H9 (cell line): ENCODE measurements at places on chromosomes 12 and 14.

DNA sequence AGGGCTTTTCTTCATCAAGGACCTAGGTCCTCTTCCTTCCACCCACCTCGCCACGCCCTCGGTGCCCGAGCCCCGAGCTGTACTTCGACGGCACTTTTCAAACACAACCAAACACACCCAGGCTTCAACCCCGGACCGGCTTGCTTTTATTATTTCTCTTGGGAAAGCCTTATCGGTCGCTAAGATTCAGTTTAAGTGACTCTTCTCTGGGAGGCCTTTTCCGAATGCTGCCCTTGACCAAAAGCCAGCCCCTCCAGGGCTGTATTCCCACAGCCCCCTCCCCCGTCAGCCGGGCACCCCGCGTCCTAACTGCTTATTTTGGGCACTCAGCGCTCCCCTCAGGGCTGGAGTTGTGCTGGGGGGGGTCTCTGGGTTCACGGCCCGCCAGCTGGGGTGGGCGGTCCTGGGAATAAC is 644 bp upstream of the PPP4R4 start:
- DNase-seq: no peak

- no peak for DNase-seq
Observed at GRCh38 chr14:105193916-105194782, 13.0 kb upstream of the NUDT14 start.

DNA sequence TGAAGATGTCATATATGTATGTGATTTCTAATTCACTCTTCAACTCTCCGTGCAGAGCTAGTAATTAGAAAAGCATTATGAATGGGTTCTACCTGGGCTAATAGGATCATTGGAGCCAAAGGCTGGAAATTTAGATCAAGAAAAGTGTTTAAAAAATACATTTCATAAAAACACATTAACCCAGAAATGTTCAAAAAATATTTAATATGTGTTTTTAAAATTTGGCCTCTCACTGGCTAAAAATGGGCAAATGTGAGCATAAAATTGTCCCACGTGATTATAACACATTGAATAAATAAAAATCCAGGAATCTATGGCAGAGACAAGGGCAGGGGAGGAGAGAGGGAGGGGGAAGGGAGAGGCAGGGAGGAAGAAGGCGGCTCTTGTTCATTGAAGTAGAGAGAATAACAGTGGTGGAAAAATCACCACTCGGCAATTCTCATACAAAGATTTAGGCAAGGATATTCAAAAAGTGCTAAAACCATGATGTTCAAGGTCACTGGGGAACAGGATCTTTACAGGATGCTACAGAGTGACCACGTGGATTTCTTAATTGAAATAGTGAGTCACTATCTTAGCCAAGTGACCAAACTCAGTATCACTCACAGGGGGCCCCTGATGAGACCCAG is 38.8 kb downstream of the FBXO21 start:
- no peak for DNase-seq

GRCh38 chr12:132675757-132676432 is 11.2 kb downstream of the POLE start:
- no peak for DNase-seq

GRCh38 chr12:14613718-14614117 is 46.0 kb upstream of the PLBD1 start:
- no peak for DNase-seq

- no peak for DNase-seq
Observed at GRCh38 chr12:102728506-102729242, 188.4 kb downstream of the PAH start.

DNA sequence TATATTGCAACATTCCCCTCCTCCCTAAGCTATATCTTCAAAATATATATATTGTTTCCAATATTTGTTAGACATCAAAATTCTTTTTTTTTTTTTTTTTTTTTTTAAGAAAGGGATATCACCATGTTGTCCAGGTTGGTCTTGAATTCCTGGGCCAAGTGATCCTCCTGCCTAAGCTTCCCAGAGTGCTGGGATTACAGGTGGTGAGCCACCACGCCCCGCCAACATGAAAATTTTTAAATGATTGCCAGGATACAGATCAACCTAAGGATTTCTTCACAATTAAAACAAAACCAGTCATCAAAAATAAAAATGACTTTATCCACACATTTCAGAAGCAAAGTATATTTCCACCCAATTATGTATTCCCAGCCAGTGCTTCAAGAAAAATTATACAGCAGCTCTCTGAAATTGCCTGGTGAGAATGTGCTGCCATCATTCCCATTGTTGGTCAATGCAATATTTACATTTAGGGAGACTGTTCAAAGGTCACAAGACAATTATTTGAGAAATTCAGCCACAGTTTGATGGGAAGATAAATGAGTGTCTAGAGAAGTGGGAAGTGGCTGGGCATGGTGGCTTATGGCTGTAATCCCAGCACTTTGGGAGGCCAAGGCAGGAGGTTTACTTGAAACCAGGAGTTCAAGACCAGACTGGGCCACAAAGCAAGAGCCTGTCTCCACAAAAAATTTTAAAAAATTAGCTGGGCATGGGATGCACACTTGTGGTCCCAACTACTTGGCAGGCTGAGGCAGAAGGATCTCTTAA is 141.7 kb upstream of the AMIGO2 start:
- DNase-seq: no peak
